ENCODE measurements at places on chromosomes 2 and 18.
A peak's percentile ranks its signal among the peaks of the same experiment; 100 is the strongest.

- no peak for DNase-seq
These were observed 995 bp upstream of the RTN4 start for GRCh38 chr2:55051026-55051866.

GRCh38 chr2:72806280-72806945 lies 19.4 kb downstream of the EXOC6B start:
- no peak for DNase-seq

DNA sequence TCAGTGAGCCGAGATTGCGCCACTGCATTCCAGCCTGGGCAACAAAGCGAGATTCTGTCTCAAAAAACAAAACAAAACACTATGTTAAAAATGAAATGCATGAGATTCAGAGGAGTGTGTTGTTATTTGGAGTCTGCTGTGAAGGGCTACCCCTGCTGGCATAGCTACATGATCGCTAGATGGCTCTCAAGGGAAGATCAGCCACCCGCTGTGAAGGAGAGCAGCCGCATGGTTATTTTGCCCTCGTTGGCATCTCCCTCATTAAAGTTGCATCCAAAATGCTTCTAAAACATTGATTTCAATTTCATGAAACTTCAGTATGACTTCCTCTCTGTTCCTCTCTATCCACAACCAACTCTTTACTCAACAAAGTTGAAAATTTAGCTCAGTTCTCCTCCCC lies 54.8 kb upstream of the NDUFV2 start:
- DNase-seq = no peak

DNA sequence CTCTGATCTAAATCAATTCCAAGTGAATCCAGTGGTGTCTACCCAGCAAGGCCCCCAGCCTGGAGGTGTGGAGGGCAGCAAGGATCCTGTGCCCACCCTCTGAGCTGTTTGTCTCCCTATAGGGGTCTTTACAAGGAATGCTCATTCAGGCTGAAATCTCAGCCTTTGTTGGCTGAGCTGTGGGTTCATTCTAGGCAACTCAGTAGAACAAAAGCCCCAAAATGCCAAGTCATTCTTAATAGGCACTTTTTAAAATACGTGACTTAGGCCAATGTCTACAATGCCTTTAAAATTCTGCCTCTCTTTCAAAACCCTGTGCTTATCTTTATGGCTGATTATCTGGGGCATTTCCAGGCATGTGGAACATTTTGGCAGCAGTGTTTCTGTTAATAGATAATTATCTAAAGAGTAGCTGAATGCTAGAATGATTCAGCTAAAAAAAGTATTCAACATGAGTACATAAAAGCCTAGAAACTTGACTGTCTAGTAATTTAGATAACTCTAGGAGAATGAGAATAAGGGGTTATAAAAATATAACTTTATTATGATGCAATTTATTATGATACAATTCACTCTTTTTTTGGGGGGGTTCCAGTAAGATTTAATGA lies 7.4 kb downstream of the UGT1A6 start:
- no peak for DNase-seq

GRCh38 chr2:23901966-23902846 lies 24.7 kb downstream of the ATAD2B start:
- no peak for DNase-seq

DNA sequence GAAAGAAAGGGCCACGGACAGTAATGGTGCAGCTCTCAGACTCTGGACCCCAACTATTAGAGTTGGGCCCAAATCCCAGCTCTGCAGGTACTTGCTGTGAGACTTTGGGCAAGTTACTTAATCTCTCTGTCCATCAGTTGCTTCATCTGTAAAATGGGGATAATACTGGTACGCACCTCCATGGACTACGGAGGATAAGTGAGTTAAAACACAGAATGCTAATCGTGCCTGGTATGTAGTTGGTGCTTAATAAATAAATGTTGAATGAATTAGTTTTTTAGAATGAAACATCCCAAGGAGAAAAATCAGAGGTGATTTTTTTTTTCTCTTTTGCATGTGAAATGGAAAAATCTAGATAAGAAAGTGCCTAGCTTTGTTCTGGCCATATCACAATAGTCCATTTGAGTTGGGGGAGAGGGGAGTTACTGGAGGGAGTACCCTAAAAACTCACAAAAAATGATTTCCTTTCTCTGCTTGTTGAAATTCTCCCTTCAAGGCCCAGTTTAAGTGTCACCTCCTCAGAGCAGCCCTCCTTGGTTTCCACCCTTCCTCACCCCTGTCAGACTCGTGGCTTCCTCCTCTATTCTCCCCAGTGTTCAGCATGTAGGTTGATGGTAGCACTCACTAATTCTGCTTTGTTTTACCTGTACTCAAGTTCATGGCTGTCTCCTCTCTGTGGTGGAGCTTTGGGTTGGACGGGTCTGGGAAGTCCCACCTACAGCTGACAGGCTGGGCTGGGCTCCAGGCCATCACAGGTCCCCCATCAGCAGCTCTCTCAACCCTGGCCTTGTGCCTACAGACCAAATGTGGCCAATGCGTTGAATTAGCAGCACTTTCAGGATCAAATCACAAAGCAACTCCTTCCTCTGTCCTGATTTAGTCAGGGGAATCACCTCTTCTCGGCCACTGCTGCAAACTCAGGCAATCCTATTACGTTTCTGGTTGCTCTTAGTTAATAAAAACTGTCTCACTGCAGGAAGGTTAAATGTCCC lies 92.8 kb upstream of the TAF1B start:
- DNase-seq = no peak

DNA sequence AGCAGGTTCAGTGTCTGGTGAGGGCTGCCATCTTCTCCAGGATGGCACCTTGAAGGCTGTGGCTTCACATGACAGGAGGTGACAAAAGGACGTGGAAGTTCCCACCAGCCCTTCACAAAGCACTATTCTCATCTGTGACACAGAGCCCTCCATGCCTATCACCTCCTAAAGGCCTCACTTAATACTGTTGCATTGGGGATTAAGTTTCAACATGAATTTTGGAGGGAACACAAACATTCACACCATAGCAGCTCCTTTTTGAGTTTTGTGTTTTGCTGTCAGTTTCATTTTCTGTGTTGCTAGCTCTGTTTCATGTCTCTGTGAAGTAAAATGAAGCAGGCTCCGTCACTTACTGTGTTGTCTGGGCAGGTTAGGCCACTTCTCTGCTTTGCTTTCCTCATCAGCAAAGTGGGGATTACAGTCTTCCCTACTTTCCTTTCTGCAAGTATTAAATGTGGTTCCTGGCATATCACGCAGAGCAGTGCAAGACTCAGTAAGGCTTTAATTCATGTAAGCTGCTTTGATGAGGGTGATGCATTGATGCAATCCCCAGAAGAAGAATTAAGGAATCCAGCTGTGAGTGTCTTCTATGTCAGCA lies 31.6 kb downstream of the LIMS1 start:
- DNase-seq = no peak

- DNase-seq = no peak
These were observed 192.2 kb upstream of the PXDN start for GRCh38 chr2:1936427-1936980.

DNA sequence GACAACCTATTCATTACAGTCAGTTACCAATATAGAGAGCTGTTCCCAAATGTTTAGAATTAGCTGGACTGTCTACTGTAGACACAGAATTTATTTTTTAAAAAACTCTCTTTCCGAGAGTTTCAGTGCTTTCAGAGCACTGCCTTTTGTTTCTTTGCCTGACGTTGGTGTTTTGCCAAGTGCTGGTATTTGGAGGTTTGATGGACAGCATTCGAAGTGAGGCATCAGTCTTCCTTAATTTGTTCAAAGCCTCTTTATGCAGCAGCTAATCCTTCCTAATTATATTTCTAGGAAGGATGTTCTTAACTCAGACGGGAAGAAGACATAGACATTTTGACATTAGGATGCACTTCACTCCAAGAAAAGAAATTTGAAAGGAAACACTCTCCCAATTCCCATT lies 83.2 kb downstream of the LTBP1 start:
- no peak for DNase-seq

GRCh38 chr18:67483237-67483636 lies 33.3 kb downstream of the DSEL start:
- DNase-seq = no peak

DNA sequence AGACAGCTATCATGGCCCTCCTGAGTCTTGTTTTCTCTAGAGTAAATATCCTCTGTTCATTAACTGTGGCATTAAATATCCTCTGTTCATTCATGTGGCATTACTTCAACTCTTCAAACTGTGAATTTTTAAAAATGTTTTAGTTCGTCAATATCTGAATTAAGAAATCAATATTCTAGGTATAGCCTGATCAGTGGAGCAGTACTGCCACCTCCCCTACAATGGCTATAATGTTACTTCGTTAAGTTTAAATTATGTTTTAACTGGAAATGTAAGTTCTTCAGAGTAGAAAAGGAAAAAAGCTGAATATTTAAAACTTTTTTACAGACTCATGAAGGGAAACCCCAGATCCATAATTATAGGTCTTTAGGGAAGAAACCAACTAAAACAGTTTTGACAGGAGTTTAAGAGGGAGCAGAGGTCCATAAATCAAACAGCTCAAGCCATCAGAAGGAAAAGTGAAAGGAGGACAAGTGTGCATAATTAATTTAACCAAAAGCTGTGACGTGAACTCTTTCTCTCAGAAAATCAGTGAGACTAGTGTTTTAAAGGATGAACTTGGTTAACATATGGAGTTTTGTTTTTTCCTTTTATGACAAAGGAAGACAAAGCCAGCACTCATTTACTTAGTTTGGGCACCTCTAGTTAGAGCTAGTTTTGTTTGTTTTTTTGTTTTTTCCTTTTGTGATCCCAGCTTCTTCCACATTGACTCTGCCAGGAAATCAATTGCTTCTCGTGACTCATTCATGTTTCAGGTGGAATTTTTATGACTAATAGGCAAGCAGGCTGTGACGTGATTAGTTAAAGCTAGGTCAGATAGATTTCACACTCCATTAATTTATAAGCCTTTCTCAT lies 44.9 kb downstream of the RBBP8 start:
- DNase-seq = no peak

DNA sequence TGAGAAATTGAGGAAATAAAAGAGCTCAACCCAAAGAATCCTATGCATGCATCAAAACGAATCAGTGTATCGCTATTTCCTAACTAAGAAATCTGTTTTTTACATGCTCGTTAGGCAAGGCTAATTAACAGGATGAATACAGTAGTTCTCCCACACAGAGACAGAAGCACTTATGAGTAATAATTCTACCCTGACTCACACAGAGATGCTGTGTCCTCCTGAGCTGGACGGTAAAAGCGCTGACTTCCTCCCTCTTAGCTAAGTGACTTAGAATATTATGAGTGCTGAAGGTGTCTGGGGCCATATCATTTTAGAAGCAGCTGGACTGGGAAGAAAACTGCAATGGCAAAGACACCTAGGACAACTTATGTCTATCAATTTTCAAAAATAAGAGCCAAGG lies 18.5 kb downstream of the PLEKHM3 start:
- no peak for DNase-seq

DNA sequence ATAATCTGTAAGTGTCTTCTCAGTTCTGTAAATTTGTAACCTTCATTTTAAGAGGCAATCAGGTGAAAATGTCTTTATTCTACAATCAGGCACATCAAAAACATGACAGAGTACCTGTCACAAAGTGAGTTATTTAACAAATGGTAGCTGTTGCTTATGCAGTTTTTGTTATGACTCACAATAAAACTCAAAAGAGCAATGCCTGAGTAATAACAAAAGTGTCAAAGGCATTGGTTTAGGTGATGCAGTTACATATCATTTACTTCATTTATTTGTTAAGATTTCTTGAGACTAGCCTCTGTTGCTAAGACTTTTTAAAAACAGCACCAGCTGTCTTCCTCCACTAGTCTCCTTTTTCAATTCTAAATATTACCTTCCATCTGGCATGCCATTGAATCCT lies 177.8 kb downstream of the KIAA1328 start:
- DNase-seq = no peak

GRCh38 chr2:190799999-190800398 lies 80.6 kb upstream of the GLS start:
- DNase-seq = no peak

GRCh38 chr2:179579800-179580199 lies 281.6 kb downstream of the ZNF385B start:
- DNase-seq = no peak

DNA sequence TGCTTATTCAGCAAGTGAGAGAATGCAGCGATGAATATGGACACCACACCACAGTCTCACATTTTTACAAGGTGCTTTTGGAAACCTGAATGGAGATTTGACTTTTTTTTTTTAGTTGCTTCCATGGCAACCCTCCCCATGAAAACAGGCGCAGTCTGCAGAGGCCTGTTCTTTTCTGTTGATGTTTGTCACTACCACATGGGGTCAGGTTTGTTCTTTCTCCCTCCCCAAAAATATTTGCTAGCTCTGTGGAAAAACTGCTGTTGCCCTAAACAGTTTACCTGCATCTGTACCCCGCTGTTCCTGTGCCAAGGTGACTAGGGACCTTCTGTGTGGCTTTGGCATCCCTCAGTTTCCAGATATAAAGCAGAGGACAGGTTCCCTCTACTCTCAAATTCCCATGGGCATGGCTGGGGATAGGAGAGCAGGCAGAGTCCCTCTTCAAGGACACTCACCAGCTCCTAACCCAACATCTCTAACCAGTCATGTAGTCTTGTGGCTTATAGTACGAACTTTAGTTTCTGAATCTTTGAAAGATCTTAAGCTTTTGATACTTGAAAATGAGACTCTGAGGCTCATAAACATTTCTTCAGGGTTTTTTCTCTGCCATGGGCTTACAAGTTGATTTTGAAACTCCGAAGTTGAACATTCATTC lies 14.7 kb upstream of the MAPRE2 start:
- DNase-seq = peak; percentile 44

DNA sequence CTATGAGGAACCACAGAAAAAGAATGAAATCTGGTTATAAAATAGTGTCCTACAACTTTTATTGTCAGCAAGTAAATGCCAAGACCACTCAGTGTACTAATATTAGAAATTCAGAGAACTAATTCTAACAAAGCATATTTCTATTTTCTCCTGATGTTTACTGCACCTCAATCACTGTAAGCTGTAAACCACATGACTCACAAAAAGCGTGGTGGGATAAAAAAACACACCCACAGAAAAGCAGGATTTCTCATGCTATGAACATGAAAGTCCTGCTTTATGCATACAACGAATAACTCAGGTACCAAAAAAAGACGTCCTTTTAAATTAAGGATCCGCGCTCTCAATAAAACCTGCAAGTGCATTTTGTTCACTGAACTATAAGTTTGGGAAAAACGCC lies 797 bp downstream of the TXNL4A start:
- no peak for DNase-seq

GRCh38 chr2:61647044-61647443 lies 108.9 kb upstream of the XPO1 start:
- no peak for DNase-seq

DNA sequence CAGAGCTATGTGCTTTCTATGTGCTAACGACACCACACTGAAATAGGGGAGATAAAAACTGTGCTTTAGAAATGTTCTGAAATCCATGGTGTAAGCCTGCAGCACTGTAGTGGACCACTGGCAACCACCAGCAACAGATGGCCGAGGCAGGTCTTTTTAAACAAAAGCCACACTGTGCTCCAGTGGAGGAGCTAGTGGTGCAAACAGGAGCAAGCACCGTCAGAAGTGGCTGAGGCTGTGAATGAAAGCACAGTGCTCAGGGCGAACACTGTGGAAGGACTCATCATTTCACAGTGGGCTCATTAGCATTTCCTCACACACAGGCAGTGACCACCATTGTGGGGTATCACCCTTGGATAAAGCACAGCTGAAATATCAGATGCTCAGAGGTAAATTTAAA lies 22.9 kb upstream of the MTX2 start:
- DNase-seq = no peak
